Testis (tissue), 5 donors: ENCODE measurements at places on chromosomes 4 and X.

DNA sequence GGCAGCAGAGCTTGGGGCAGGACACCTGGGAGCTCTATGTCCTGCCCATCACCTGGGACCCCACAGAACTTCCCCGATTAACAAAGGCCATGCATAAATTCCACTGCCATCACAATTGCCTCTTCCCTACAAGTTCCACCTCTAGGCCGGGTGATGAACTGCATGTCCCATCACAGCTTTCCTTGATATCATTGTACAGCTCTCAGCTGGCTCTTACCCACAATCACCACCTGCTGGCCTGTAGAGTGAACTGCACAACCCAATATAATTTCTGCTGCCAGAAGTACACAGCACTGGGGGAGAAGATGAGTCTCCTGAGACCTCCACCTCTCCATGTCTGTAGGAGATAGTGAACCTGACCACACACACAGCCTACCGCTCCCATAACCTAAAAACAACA, 285.0 kb upstream of the AADAT start:
- peak; percentile 38 for DNase-seq

GRCh38 chr4:114146947-114147618, 167.6 kb upstream of the ARSJ start:
- DNase-seq = no peak

- no peak for DNase-seq
Measured at GRCh38 chr4:98514741-98515469, 143.5 kb downstream of the TSPAN5 start.

- DNase-seq = no peak
Measured at GRCh38 chr4:142064181-142064580, 427.8 kb downstream of the IL15 start.

DNA sequence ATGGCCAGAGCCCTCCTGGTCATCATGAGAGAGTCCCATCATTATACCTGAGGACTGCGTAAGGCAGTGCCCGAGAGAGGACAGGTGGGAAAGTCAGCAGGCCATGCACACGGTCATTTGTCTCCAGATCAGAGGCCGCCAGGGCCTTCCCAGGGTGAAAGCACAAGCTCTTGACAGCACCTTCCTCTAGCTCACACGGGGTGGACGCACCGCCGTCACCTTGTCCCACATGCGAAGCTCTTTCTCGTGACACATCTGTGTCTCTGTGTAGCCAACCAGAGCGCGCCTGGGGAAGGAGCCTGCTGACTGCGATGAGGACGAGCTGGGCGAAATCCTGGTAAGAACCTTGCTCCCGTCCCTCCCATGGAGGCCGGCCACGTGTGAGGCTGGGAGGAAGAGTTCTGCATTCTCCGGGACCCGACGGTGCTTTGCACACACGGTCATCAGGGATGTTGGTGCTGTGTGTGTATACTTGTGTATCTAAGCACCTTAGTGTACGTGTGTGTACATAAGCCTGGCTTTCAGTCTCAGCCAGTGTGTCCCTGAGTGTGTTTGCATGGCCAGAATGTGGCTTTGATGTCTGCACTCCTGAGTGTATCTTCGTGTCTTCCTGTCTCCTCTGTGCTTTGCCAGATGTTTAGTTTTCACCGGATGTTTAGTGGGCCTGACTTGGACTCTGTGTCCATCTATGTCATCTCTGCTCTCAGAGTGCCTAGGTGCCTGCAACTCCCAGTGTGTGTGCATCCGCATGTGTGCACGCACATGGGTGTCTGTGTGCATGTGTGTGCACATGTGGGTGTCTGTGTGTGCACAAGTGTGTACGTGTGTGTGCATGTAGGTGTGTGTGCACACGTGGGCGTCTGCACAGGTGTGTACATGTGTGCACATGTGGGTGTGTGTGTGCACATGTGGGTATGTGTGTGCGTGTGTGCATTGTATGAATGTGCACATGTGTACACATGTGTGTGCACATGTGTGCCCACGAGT, 15.1 kb downstream of the ATP5ME start:
- no peak for DNase-seq

- DNase-seq = no peak
Measured at GRCh38 chrX:18076434-18076833, 144.3 kb downstream of the BEND2 start.

- no peak for DNase-seq
Measured at GRCh38 chr4:144757969-144758368, 112.0 kb downstream of the HHIP start.

DNA sequence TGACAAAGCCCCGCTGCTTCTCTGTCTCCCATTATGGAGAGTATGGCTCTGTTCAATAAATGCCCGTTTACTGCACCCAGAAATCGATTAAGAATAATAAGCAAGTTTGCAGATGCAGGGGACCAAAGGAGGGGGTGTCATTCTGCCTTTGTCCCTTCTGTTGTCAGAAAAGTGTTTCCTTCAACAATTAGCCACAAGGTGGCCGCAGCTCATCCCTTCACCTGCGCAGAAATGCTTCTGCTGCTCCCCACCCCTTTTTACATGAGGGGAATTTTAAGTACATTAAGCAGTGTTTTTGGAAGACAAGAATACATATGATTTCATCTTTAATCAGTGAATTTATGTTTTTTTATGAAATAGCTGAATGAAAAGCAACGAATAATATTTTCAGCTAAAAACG, 175.6 kb upstream of the ARX start:
- no peak for DNase-seq

- DNase-seq = no peak
Measured at GRCh38 chr4:72006586-72006985, 25.2 kb upstream of the NPFFR2 start.

GRCh38 chr4:61493470-61493869, 293.3 kb downstream of the ADGRL3 start:
- DNase-seq = no peak

DNA sequence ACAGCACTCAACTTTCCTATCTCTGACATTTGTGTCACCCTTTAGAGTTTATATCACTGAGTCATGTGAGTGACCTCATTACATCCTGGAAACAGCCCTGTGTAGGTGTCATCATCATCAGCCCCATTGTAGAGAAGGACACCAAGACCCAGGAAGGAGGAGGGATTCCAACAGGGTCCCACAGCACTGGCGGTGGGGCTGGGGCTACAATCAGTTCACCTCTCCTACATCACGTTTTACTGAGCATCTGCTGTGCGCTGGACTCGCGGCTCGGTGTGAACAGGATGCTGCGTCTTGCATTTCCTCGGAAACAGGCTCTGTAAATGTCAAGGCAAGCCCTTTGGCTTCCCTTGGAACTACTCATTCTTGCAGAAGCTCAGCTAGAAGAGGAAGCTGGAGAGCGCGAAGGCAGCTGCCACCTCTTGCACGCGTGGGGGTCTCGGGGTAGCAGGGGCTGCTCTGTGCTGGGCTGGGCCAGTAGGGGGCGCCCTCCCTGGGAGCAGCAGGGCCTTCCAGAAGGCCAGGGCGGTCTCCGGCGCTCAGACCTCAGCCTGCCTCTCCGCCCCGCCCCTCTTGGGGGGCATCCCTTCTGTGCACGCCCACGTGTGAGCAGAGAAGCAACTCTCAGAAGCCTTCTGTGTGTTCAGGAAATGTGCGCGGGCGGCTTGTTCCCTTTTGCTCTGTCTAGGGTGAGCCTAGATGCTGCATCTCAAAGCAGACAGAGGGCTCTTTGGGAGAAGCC, 29.0 kb downstream of the REELD1 start:
- DNase-seq = peak; percentile 58

- DNase-seq = peak; percentile 74
Measured at GRCh38 chr4:118033148-118034052, 886 bp upstream of the NDST3 start.
